ENCODE measurements at places on chromosomes 13 and 19.

DNA sequence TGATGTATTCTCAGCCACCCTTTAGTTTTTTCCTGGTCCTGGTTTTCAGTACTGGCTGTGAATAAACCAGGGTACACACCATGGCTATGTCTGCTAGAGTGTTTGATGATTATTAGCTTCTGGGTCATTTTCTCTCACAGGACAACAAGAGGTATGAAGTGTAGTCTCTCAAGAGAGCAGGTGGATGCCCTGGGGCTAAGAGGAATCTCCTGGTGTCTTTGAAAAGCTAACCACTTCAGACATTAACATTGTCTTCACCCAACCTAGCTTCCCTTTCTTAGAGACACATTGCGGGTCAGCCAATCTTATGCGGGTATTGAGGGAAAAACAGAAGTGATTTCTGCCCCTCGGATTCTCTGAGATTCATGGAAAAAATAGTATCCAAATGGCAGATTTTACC lies 1.6 kb downstream of the ZNF730 start:
- DNase-seq = no peak

DNA sequence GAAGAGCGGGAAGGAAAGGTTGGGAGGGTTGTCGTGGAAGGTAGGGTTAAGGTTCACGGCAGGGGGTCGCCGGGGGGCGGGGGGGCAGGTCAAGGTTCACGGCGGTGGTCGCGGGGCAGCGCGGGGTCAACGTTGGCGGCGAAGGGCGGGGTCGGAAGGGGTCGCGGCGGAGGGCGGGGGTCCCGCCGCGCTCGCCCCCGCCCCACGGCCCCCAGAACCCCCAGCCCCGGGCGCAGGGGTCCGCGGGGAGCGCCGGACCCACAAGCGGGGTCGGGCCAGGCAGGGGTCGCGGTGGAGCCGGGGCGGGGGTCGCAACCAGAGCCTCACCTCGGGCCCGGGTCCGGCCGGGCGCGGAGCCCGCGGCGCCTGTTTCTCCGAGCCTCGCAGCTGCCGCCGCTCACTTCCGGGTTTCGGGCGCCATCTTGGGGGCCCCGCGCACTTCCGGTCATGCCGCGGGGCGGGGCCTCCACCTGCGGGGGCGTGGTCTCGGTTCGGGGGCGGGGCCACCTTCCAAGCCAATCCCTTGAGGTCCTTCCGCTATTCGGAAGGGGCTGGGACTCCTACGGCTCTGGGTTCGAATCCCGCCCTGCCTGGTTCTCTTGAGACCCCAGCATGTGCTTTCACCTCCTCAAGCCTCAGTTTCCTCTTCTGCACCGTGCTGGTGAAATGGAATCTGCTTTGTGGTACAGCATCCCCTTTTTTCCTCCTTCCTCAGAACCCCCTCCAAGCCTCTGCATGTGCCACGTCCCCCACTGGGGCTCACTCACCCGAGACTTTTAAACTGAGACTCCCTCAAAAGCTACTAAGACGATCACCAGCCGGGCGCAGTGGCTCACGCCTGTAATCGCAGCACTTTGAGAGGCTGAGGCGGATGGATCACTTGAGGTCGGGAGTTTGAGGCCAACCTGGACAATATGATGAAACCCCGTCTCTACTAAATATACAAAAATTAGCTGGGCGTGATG lies at the start of gene SBNO2:
Gene SBNO2, minus strand, starts transcription at position 424 of the 965 bp plus-strand sequence. CDS start 19,992 bp downstream, outside the sequence.
- DNase-seq = peak; percentile 97

- DNase-seq = no peak
Observed at GRCh38 chr19:870963-871401, 11.5 kb downstream of the CFD start.

DNA sequence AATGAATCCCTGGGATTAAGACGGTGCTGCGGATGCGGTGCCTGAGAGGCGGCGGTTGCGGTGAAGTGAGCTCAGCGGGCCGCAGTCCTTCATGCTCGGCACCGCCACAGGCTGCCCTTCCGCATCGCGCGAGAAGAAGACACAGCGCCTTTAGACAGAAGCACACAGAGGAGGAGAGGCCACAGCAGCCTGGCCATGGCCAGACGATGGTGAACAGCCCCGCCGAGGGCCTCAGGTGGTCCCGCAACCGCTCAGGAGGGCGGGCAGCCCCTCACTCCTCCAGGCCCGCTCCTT lies 459.2 kb downstream of the MYO16 start:
- DNase-seq = no peak

DNA sequence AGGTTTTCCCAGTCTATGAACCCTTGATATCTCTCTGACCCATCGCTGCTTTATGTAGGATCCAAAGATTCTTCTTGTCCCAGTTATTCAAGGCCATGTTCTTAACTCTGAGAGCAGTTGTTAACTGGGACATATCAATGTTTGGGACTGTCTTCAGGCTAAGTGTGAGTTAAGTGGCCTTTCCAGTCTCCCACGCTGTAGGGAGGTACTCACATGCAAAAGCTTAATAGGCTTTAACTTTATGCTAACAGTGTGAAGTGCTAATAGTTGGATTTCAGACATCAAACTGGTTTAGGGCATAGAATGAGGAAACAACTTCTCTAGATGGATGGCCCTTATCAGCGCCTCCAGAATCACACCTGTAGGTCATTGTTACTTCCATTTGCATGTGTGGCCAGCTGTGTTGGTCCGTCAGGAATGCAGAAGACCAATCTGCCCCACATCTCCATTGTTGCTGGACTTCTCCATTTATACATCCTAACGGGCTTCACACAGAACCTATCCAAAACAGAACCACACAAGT lies 104.7 kb upstream of the MBNL2 start:
- DNase-seq = no peak

DNA sequence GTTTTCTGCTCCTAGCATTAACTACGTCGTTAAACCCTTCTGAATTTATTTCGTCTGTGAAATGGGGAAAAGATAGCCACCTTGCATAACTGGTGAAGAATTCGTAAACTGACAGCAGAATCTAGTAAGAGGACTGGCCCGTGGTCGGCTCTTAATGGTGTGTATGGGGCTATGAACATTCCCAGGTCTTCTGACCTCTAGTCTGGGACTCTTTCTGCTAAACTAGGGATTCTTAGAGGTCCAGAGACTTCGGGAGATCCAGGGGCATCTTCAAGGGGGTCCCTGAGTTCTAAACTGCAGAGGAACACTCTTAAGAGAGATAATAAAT lies 231.1 kb upstream of the SERP2 start:
- DNase-seq = no peak

- no peak for DNase-seq
Observed at GRCh38 chr13:29254626-29255370, 340.7 kb downstream of the SLC7A1 start.

DNA sequence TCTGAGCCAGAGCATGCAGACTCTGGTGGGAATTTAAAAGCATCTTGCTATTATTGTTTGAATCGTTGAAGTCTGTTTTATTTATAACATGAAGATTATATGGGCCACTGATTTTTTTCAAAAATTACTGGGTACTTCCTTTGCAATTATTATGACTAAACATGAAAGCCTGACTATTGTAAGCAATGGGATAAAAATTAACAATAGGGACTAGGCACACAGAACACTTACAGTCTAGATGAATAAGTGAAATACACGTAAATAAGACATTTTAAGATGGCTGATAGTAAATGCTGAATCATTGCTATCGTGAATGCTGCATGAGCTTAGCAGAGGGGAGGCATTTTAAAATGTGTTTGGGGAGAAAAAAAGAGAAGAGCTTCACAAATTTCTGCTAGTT lies 81.0 kb upstream of the MAB21L1 start:
- no peak for DNase-seq

GRCh38 chr13:46386392-46387063 lies 524 bp downstream of the RUBCNL start:
- DNase-seq = no peak

GRCh38 chr19:3285647-3286176 lies 61.3 kb downstream of the CELF5 start:
- peak; percentile 69 for DNase-seq

GRCh38 chr19:8526345-8527091 lies 12.6 kb upstream of the ZNF414 start:
- no peak for DNase-seq

DNA sequence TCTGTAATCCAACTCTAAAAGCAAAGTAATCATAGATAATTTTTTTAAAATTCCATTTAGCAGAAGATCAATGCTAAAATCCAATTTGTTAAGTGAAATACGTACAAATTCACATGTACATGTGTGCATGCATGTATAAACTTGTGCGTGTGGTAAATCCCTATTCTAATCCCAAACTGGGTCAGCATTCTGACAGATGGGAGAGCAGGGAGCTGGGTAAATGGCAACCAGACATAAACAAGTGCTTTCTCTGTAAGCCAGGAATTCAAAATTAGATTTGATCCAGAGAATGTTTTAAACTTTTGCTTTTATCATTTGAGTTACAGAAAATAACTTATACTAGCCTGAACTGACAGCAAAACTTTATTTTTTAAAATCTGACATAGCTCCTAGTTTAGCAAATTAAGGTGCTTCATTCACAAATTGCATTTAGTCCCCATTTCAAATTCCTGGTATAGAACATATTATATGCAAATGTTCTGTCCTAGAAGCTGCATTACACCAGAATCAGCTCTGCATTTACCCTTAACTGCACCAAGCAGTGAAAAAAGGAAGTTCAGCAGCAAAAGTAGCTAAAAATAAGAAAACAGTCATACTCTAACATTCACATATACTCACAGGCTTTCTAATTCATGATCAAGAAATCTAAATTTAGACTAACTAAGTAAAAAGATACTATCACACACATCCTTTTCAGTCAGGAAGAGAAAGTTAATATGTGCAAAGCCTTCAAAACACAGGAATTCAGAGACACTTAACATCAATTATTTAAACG lies 32.6 kb downstream of the UBL3 start:
- DNase-seq = no peak

GRCh38 chr19:58350871-58351557 lies 2.3 kb downstream of the A1BG start:
- DNase-seq = no peak

- DNase-seq = no peak
Observed at GRCh38 chr13:93001866-93002461, 224.6 kb upstream of the GPC6 start.

Data from activated naive CD8-positive, alpha-beta T cell treated with anti-CD3 and anti-CD28 coated beads, Interleukin-2, amount 50 U/mL, for 24 hours (primary cell).